Activated CD8-positive, alpha-beta T cell treated with anti-CD3 and anti-CD28 coated beads, Interleukin-2, amount 10 ng/mL, durations not matched to agents 7 days and 5 days (primary cell): ENCODE measurements at places on chromosomes 4 and X.

- DNase-seq = peak; percentile 21
Measured at GRCh38 chrX:104565791-104566680, at the start of gene IL1RAPL2. Gene IL1RAPL2, plus strand, starts transcription at chrX:104566199.

- no peak for DNase-seq
Measured at GRCh38 chr4:58359590-58359989, 1249.4 kb upstream of the IGFBP7 start.

DNA sequence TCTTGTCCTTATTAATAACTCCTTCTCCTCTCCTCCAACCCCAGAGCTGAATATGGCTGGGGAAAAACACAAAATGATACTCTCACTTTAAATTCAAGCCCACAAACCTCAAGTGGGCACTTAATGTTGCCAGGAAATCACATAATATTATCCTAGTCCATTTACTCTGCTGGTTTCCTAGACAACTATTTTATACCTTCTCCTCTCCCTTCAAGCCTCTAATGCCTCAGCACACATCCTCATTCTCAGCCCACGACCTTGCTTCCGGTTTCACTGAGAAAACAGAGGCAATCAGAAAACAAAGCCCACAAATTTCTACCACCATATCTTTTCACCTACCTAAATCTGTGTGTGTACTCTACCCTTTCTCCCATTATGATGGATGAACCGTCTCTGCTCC is 12.1 kb upstream of the CLCN5 start:
- DNase-seq = peak; percentile 45

- peak; percentile 74 for DNase-seq
Measured at GRCh38 chrX:65668377-65669310, 1.2 kb downstream of the MSN start.

DNA sequence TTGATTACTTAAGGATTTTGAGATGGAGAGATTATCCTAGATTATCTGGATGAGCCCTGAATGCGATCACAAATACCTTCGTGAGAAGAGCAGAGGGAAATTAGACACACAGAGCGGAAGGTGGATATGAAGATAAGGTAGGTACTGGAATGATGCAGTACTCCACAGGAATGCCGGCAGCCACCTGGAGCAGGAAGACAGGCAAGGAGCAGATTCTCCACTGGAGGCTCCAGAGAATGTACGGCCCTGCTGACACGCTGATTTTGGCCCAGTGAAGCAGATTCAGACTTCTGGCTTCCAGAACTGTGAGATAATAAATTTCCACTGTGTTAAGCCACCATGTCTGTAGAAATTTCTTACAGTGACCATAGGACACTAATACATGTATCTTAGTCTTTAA is 79.4 kb upstream of the PITX2 start:
- no peak for DNase-seq

DNA sequence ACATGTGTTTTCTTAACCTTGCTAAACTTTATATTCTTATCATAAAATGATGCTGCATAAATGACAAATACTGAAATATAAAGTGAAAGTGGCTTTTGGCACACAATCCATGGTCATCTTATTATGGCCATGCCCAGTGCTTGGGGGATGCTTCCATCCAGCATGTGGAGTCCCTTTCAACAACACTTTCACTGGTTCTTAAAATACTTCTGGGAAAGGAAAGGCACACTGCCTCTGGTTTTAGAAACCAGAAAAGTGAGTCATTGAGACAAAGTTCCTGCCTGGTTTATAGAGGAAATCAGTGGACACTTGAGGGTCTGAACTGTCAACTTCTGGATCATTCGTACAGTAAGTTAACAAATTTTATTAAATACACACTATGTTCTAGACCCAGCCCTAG is 248.0 kb upstream of the ADAMTS3 start:
- no peak for DNase-seq

- no peak for DNase-seq
Measured at GRCh38 chr4:24655326-24655725, 71.0 kb upstream of the DHX15 start.

- no peak for DNase-seq
Measured at GRCh38 chr4:68162196-68162595, 32.5 kb upstream of the TMPRSS11F start.

DNA sequence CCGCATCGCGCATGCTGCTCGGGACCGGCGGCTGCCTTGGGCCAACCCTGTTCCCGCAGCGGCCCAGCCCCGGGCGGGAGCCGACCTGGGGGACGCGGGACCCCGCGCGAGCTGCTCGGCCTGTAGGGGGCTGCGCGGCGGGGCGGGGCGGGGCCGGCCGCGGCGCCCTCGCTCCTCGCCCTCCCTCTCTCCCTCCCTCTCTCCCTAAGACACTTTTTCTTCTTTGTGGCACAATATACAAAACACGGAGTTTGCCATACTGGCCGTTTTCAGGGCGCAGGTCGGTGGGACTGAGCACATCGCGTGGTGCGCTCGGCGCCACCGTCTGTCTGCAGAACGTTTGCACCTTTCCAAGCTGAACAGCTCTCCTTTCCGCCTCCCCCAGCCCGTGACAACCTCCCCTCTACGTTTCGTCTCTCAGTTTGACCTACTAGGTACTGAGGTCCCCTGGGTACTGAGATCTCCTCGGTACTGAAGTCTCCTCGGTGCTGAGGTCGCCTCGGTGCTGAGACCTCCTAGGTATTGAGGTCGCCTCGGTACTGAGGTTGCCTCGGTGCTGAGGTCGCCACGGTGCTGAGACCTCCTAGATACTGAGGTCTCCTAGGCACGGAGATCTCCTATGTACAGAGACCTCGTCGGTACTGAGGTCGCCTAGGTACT is 261.1 kb upstream of the PLCXD1 start:
- no peak for DNase-seq

GRCh38 chrX:48737213-48737938 is 24.2 kb upstream of the GLOD5 start:
- DNase-seq = peak; percentile 93

- no peak for DNase-seq
Measured at GRCh38 chrX:112759512-112759911, 79.8 kb upstream of the LHFPL1 start.

GRCh38 chr4:3367866-3368265 is 73.9 kb upstream of the HGFAC start:
- no peak for DNase-seq

- no peak for DNase-seq
Measured at GRCh38 chr4:4610672-4611071, 68.8 kb upstream of the STX18 start.

GRCh38 chr4:168633496-168633895 is 136.6 kb downstream of the PALLD start:
- DNase-seq = no peak

GRCh38 chr4:83931659-83932438 is 395.9 kb downstream of the GPAT3 start:
- DNase-seq = no peak

GRCh38 chr4:94126669-94127068 is 81.0 kb upstream of the SMARCAD1 start:
- no peak for DNase-seq

DNA sequence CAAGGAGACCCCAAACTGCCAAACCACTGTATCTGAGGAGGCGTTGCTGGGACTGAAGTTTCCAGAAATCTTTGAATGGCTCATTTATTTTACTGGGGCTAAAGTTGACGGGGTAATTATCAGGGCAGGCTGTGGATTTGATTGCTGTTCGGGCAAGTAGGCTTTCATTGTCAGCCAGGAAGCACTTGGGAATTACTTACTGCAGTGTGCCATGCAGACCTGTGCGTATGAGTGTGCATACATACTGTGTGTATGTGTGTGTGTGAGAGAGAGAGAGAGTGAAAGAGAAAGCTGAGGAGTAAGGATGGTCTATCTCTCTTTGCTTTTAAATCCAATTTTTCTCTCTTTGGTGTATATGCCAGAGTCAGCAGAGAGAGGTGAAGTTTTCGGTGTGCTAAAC is 122.7 kb downstream of the NPNT start:
- no peak for DNase-seq

DNA sequence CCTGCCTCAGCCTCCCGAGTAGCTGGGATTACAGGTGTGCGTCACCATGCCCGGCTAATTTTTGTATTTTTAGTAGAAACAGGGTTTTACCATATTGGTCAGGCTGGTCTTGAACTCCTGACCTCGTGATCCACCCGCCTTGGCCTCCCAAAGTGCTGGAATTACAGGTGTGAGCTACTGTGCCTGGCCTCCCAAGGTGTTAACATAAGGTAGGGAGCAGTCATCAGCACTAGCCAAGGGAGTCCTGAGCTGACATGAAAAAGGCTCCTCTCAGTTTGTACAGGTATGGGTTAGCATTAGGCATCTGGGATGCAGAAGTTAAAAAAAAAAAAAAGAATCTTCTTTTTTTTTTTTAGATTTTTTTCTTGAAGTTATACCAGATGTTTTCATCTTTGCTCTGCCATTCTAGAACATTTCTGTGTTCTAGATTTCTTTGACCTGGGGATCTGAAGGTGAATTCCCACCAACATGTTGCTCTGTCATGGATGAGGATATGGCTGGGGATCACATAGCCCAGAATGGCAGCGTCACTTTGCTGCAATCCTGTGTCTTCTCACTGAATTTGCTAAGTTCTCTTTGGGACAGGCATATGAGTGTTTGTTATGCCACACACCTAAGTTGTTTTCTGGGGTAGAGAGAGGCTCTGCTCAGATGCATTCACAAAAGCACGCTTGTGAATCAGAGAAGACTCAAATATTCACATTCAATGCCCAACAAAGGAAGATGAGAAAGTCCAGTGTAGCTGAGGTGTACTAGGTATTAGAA is 24.4 kb upstream of the PLA2G12A start:
- peak; percentile 36 for DNase-seq

DNA sequence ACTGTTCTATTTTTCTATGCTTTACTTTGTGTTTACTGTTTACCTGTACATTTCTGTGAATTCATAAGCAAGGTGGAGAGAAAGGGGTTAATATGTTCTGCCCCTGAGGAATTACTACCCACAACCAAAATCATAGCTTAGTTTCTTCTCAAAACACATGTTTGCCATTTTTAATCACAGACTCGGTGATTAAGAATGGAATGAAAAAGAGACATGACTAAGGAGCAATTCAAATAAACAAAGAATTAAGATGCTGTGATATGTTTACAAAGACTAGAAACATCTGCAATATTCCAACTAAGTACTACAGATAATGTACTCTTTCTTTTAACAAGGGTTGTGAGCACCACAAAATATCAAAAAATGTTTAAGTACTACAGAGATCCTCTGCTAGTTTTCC is 11.7 kb upstream of the FAT4 start:
- DNase-seq = no peak

GRCh38 chrX:34288782-34289181 is 156.7 kb upstream of the FAM47A start:
- no peak for DNase-seq

DNA sequence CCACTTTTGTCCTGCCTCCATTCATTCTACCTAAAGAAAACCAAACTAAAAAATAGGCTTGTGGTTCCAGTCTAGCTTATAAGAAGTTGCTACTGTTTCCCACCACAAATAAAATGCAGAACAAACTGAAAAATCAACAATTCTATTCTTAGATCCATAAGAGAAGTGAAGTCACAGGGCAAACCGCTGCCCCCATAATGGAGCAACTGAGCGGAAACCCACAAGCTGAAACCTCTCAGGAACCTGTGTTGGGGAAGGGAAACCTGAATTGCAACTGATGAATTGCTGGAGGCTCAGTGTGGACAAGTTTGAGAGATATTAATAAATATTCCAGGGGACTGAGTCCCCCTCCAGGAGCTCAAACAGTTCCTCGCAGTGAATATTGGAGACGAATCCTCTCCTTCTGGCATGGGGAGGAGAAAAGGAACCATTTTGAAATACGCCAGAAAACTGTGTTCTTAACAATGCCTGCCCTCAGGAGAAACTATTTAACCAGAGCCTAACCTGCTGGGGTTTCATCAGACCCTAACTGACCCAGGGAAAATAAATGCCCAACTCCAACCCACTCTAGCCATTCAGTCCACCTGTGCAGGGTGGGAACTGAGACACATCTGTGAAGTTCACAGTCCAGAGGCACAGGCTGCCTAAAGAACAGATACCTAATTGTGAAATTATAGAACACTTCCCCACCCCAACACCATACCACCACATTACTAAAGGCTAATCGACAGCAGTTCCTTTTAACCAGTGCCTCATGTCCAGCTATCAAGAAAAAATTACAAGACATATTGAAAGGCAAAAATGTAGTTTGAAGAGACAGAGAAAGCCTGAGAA is 22.8 kb upstream of the SH3RF1 start:
- DNase-seq = peak; percentile 24

DNA sequence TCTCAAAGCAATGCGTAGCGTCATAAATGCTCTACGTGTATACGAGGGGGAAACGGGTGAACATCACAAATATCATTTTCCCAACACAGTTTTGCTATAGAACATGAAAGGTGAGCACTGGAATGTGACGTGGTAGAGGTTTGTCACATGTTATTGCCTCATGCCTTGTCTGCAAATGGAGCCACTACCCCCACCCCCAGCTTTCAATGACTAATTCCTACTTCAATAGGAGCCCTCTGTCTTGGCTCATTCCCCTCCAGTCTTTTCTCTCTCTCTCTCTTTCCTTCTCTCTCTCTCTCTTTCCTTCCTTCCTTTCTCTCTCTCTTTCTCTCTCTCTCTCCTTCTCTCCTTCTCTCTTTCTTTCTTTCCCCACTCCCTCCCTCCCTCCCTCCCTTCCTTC is 127.0 kb downstream of the STOX2 start:
- DNase-seq = no peak

GRCh38 chrX:153623310-153624029 is 23.5 kb upstream of the DUSP9 start:
- no peak for DNase-seq

GRCh38 chr4:133968174-133968573 is 233.4 kb downstream of the PABPC4L start:
- no peak for DNase-seq

DNA sequence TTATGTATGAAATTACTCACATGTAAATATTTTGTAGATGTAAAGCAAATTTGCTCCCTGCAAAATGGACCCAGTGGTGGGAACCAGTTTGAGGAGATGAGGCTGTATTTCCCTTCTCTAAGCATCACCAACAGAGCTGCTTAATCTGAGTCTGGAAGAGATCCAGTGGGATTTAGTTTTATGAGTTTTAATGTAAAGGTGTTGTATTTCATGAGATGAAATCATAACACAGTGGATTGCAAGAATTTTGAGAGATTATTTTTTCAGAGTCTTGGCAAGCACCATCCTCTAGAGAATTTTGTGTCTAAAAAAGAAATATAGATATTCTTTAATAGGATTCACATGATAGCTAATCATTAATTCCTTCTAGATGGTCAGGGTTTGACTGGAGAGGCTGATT is 35.6 kb upstream of the SFRP2 start:
- no peak for DNase-seq

- DNase-seq = no peak
Measured at GRCh38 chr4:14887842-14888433, 114.3 kb upstream of the CPEB2 start.

GRCh38 chr4:70607334-70607853 is 15.3 kb downstream of the AMBN start:
- no peak for DNase-seq

DNA sequence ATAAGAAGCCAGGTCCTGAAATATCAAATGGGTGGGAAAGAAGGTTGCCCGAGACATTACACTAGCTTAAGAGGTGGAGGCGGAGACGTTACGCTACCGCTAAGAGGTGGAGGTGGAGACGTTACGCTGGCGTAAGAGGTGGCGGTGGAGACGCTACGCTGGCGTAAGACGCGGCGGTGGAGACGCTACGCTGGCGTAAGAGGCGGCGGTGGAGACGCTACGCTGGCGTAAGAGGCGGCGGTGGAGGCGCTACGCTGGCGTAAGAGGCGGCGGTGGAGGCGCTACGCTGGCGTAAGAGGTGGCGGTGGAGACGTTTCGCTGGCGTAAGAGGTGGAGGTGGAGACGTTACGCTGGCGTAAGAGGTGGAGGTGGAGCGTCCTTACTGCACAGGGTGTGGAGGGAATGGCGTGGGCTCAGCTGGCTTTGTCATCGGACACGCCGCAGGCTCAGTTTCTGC is 12.8 kb downstream of the CYP4V2 start:
- no peak for DNase-seq
